ENCODE measurements at places on chromosomes 7 and 10.

GRCh38 chr7:974172-974571, 1.2 kb downstream of the COX19 start:
- peak; percentile 43 for DNase-seq

- DNase-seq, result no peak
Measured at GRCh38 chr10:103717341-103718246, 137.8 kb downstream of the SH3PXD2A start.

DNA sequence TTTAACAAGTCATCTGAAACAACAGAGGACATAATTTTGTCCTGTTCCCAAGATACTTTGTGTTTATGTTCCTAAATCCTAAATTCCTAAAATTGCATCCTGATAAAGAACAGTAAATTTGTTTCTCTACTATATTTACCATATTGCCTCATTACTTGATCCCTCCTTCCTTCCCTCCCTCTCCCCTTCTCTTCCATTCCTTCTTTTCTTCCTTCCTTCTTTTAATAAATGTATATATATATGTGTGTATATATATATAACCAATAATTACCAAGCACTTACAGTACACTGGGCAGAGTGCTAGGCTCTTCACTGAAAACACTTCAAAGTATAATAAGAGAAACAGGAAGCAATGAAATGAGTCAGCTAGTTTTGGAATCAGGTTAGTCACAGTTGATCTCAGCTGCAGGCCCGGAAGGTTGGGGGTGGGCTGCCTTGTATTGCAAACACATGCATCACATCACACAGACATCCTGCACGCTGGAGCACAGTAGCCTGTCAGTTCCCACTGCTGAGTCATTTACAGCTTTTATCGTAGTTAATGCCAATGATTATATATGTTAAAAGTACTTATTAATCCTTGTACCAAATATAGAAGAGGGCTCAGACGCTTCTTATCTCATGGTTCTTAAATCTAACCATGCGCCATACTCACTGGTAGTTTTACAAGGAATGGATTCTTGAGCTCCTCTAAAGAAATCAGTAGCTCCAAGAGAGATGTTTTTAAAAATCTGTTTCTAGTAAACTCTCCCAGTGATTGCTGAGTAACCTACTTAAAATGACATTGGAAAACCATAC, 551.7 kb downstream of the GRM8 start:
- DNase-seq, result peak; percentile 95

DNA sequence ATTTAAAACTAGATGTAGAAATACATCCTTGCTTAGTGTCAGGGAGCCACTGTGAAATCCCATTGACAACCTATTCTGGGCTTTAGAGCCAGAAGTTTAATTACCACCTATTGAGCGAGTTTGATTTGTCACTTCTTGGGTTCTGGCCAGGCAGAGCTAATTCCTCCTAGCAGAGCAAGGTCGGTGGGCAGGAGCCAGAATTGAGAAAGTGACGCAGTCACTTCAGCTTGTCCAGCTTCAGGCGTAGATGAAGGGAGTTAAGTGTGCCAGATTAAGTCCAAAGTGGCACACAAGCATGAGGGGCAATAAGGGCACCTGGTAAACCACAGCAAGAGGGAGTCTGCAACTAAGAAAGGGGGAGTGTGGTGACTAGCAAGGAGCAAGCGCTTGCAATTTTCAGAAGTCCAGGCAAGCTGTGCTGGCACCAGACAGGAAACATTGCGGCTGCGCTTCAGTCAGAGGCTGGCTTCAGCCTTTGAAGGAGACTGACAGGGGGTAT, 119.4 kb downstream of the ST7 start:
- peak; percentile 72 for DNase-seq

DNA sequence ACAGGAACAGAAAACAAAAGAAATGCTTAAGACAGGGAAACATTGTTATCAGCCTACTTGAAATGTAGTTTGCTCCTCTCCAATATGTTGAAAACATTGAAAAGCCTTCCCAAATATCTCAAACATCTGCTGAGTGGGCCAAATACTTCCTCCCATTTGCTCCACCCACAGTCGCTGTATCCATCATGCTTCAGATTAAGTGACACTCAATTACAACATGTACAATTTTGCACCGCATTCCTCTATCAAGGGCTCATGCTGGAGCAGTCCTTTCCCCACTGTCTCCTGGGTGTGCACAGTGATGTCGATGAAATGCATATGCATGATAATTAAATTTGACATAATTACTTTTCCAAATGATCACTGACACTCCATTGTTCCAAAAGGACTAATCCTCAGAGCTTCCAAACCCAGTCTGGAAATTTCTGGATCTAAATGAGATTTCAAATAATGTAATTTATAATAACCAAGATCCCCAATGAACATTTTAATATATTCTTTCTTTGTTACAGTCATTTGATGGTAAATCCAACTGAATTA, 604.6 kb downstream of the GRID1 start:
- DNase-seq, result no peak

DNA sequence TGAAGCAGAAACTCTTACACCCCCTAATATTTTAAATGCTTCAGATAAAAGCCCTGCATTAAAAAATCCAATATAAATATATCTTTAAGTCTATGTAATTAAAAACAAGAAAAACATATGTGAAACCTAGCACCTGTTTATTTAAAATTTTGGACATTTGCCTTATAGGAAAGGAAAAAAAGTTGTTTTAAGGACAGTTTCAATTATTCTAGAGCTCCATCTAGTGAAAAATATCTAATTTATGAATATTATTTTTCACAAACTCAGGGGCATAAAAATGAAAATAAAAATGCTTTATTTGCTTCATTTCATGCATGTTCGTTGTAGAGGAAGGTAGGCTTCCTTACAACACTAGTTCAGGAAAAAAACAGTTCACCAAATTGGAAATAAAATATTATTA, 26.1 kb downstream of the ENKUR start:
- no peak for DNase-seq

DNA sequence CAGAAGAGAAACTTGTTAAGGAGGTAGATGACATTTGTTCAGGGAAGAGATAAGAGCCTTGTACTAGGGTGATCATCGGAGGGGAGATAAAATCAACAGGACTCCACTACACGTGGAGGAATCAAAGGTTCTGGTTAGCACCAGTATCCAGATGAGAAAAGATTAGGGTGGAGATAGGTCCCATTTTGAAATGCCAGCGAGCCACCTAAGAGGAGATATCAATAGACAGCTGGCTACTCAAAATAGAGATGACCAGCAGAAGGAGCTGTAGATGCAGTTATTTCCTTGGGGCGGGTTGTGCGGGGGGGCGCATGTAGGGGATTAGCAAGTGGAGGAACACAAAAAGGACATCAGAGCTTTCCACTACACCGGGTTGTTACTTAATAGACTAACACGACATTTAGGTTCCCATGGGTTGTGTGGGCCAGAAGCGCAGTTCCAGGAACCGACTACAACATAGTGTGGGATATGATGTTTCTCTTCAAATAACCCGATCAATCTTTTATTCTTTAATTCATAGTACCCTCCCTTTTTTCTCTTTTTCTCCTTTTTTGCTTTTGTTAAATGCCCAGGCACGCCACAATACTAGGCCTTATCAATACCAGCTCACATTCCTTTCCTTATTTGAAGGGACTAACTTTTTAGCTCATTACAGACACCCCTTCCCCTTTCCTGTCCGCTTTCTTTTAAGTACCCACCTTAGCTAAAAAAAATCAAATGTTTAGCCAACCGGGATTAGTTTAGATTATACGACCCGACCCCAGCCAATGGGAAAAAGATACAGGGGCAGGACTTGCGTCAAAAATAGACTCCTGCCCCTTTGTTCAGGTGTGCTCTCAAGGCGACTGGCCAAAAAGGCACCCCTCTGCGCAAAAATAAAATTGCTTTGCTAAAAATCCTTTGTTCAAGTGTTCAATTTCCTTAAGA, 2.0 kb upstream of the KIF11 start:
- peak; percentile 52 for DNase-seq

DNA sequence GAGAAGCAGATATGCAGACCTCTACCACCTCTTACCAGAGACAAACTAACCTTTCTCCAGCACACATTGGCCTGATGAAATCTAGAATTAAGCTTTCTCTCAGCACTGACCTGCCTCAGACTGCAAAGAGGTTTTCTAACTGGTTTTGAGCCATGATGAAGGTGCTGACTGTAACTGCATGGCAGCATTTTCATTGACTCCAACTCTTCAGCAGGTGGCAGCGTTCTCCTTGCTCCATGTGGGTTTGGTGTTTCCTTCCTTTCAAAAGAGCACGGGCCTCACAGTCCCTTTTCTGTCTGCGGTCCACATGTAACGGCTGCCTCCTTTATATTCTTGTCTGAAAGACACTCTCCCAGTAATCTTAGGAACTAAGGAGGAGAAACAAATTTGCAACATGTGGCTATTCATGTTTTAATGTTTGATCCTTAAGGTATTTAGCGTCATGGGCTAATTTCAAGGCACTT, 12.6 kb downstream of the KLLN start:
- DNase-seq, result peak; percentile 67

- DNase-seq, result peak; percentile 72
Measured at GRCh38 chr10:68647672-68648341, 73.2 kb upstream of the CCAR1 start.

DNA sequence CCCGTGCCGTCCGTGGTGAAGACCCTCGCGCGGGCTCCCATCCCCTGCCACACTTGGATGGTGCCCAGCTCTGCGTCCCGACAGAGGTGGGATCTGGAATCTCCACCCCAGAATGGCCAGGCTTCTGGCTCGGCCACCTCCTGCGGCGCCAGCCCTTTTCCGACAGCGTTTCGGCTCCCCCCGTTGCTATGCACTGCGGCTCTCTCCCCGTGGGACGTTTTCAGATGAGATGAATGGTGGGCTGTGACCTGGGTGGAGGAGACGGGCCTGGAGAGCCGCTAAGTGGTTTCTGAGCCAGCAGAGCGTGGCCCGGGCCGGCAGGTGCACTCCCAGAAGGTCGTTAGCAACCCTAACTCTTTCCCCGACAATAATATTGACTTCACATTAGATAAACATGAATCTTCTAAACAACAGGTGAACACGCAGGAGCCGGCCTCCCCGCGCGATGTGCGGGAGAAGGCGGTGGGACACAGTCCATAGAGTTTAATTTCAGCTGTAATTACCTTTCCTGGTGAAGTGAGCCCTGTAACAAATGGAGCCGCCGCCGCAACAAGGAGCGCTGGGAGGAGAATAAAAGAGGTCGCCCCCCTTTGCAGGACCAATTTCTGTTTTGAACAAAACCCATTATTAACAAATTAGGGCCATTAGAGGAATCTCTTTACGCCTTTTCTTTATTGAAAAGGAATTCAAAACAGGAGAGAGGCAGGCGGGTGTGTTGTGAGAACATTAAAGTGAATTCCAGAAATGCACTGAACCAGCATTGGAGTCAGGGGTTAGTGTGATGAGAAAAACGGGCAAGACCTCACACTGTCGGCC, 294.3 kb upstream of the PFKP start:
- peak; percentile 4 for DNase-seq

DNA sequence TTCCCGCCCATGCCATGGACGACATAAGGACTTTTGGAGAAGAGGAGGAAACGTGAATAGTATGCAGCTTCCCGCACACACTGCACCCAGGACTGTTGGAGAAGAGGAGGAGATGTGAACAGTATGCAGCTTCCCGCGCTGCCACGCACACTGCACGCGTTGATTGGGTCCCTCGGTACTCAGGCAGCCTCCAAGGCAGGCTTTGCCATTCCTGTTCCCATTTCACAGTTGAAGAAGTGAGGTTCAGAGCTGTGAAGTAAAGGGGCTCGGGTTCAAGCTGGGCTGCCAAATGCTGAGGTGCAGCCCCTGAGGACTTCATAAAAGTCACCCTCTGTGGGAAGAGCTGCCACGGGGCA, 147.9 kb upstream of the FAM20C start:
- no peak for DNase-seq
